CD4-positive, alpha-beta T cell (primary cell): ENCODE measurements at places on chromosomes 2 and 18.

- no peak for DNase-seq
Observed at GRCh38 chr2:164896226-164896625, 54.6 kb upstream of the COBLL1 start.

DNA sequence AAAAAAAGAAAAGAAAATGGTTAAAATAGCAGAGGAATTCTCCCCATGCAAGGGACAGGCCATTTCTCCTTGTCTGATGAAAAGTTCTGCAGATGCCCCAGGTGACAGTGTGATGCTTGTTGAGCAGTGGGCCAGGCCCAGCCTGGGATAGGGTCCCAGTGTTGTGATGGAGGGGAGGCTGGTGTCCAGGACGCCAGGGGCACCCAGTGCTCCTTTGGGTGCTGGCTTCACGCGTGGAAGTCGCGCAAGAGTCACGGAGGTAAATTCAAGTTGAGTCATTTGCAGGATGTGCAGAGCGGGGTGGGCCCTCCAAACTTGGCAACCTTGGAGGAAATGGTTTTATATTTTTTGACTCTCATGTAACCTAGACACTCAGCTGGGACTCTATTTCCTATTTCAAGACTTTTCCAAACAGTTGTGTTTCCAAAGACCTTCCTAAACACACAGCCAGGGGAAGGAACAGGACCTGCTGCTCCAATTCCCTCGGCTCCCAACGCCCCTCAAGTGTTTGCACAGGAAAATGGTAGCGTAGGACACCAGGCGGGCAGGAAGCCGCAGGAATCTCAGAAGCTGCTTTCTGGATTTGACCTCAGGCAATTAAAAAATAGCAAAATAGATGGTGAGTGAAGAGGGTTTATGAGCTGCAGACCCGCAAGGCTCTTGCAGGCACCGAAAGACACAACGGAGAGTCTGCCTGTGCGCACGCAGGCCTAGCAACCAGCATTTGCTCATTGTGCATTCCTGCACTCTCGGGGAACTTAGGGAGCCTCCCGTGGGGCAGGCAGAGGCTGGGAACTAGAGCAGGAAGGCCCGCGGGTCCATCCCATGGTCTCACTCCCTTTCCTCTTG lies 107.1 kb upstream of the ODC1 start:
- DNase-seq: no peak

DNA sequence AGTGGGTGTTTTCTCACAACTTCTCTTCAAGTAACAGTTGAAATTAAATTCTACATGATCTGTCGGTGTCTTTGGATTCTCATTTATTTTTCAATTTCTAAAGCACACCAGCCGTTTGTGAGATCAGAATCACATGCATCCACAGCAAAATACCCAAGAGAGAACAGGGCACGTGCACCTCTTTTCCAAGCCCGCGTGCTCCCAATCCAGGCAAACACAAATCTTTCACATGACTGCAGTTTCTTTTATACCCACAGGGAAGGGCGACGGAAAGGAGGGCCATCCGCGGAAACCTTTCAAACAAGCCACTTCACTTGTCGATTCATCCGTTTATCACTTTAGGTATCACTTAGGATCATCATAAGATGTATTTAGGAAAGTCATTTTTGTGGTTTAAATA lies 13.0 kb upstream of the DAPL1 start:
- no peak for DNase-seq

- DNase-seq: peak; percentile 27
Observed at GRCh38 chr18:79887181-79888000, 64.1 kb downstream of the SLC66A2 start.

- no peak for DNase-seq
Observed at GRCh38 chr18:58355243-58355642, 273.6 kb downstream of the ALPK2 start.

DNA sequence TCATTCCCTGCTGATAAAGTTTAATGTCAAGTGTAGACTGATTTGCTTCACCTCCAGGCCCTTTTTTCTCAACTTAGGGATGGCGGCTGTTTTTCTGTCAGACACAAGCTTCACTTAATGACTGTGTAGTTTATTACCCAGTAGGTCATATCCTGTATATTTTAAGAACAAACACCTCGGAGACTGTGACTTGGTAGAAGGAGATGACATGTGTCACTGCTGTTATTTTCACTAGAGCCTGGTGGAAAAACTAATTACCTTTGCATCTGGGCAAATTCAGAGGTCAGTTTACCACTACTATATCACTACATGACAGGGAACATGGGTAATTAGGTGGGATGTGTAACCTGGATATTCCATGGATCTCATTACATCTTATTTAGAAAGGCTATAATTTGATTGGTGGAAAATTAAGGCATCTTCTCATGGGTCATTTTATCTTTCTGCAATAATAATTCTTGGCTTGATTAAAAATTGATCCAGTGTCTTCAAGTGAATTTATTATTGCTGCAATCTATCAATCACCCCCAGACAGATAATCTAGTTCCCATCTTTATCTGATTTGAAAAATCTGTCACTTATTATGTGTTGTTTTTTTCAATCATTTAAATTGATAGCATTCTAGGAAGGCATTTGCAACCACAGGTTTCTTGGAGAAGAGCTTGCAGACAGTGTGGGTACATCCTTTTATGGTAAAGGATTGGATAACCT lies 353.8 kb upstream of the SPRED2 start:
- no peak for DNase-seq

DNA sequence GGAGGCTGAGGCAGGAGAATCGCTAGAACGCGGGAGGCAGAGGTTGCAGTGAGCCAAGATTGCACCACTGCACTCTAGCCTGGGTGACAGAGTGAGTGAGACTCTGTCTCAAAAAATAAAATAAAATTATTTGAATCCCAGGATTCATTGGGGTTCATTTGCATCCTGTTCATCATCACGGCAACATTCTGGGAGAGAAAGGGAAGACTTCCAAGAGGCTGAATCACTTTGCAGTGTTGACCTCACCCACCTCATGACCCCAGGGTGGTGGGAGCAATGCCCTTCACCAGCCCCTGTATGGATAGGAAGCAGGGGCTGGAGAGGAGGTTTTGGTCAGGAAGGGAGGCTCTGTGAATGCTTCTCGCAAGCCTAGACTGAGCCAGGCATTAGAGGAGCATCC lies 195.6 kb downstream of the CTIF start:
- no peak for DNase-seq
